ENCODE measurements at places on chromosomes 4 and X. TPM values are rescaled to one million over a fixed set of nuclear protein-coding genes. Genes with fewer than 3 reads are reported as not detected.

The MAGEB6 gene
- not detected for total RNA-seq

The PPEF2 gene
- total RNA-seq: not detected

The HPGDS gene
- total RNA-seq: not detected

The GPRASP2 gene
- 8.2 TPM for total RNA-seq

The QRFPR gene
- not detected for total RNA-seq

The TRIM2 gene
- total RNA-seq: 26.5 TPM

The PRR32 gene
- total RNA-seq: not detected

The NAP1L3 gene
- total RNA-seq: not detected

The LNX1 gene
- 5.1 TPM for total RNA-seq

The CENPVL2 gene
- not detected for total RNA-seq

The TEX13B gene
- not detected for total RNA-seq

The NSUN7 gene
- total RNA-seq: 3.6 TPM

The ADAMTS3 gene
- total RNA-seq: 0.78 TPM

The MAP7D3 gene
- 6.8 TPM for total RNA-seq
